Mucosa of descending colon (tissue), 3 donors: ENCODE measurements at places on chromosomes 3 and 15. TPM values are rescaled to one million over a fixed set of nuclear protein-coding genes. Genes with fewer than 3 reads are reported as not detected.

Gene DLG1
- 134 TPM for total RNA-seq

GRCh38 chr3:144921710-144922109 is 950.1 kb downstream of the DIPK2A start:
- no peak for DNase-seq

Gene STAC
- not detected for total RNA-seq

Gene EPHB3
- 57.2 TPM for total RNA-seq

DNA sequence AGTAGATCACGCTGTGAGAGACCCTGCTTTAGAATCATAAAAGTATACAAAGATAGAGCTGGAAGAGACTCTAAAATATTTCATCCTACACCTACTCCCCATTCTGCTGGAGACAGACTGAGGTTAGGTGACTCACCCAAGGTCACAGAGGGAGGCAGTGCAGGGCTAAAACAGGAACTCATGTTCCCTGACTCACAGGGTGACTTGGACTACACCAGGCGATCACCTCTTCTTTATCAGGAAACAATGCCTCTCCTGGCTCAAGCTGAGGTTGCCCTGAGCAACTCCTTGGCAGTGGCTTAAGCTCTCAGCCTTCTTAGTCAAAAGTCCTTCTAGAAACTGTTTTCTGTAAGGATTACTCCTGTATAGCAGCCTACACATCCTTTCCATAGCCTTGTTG is 26.4 kb upstream of the TNFAIP8L3 start:
- no peak for DNase-seq

Gene EXD1
- not detected for total RNA-seq

Gene PARL
- 68.9 TPM for total RNA-seq

- peak; percentile 55 for DNase-seq
These were observed 18.4 kb downstream of the SPATA12 start for GRCh38 chr3:57078635-57079473.

DNA sequence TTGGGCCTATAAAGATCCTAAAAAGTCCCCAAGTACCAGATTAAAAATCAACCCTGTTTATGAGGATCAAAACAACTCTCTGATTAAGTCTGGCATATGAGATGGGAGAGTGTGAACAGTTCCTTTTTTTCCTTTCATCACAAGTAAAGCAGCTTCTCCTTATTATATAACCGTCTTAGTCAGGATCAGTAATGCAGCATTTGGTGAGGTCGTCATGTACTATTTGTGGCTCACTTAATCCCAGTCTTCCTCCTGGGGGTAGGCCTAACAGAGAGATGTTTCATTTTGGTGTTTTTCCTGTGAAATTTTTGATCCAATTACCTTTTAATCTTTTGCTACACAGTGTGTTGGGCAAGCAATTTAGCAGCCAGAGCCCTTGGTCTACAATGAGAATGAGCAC is 333.1 kb upstream of the KCNMB2 start:
- no peak for DNase-seq

Gene CELF6
- 3.0 TPM for total RNA-seq

Gene RTP3
- total RNA-seq: not detected

Gene FMN1
- total RNA-seq: 30.8 TPM

Gene GOLGA6L7
- total RNA-seq: not detected

GRCh38 chr3:41064526-41064925 is 134.8 kb upstream of the CTNNB1 start:
- DNase-seq: no peak

DNA sequence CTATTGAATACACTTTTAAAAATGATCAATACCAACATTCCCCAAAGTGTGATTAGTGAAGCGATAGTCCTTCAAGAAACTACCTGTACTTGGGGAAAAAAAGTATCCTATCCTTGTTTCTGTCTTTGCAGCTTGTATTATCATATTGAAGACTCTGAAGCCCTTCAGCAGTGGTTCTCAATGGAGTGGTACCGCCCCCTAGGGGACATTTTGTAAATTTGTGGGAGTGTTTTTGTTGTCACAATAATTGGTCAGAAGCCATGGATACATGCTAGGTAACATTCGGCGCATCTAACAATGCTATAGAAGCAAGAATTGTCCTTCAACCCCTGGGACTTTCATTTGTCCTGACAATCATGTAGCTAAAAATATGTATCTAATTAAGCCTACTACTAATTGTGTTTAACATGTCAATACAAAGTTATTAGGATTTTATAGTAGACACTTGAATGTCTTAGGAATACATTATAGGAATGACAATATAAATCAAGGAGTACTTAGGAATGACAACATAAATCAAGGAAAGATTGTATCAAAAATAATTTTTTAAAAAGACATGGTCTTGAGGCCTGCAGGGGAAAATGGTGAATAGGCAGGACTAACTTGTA is 53.7 kb downstream of the NMD3 start:
- DNase-seq: no peak

- DNase-seq: no peak
These were observed 29.1 kb upstream of the TBC1D23 start for GRCh38 chr3:100231668-100232067.

- no peak for DNase-seq
These were observed 104.3 kb downstream of the MAP2K5 start for GRCh38 chr15:67646847-67647246.

Gene SCG5
- total RNA-seq: 7.0 TPM

Gene HYAL1
- total RNA-seq: 10.0 TPM

DNA sequence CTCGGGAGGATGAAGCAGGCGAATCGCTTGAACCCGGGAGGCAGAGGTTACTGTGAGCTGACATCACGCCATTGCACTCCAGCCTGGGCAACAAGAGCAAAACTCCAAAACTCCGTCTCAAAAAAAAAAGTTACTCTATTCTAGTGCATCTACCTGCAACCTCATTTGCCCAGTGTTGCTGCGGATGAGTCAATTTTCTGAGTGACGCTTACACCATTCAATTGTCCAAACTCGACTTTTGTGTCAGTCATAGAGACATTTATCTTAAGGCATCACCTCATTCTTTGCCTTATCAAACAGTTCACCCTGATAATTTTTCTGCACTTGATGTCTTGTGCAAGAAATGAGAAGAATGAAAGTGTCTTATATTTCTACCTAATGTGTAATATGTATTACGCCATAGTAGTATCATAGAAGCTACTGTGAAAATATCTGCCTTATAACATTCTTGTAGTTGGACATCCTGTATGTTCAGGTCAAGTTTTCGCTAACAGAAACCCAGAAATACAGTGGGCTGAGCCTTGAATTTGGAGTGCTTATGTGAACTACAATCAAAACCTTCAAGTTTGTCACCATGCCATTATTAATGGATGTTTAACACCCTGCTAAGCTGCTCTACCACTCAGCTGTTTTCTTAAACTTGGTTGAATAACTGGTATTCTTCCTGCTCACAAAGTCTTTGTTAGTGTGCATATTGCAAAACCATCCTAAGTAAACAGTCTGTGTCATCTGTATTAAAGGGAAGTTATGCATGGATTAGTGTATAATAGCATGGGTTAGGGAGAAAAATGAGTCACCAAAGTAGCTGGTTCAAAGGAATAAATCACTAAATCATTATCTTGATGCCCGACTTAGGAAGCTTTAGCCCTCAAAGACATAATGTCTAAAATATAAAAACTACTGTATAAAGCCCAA is 531.0 kb upstream of the NR2F2 start:
- DNase-seq: no peak

DNA sequence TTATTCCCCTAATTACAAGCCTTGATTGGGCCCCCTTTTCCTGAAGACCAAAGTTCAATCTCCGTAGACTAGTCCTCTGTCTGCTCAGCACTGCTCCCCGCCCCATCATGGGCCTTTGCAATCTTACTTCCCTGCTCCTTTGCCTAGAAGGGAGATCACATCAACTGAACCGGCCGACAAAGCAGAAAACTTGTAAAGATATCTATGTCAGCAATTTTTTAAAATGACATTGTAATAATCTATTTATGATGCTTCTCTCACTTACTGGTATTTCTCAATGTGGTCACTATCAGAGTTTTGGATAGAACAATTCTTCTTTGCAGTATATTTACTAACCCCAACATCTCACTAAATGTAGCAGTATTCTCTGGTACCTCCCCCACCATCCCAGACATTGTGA is 17.3 kb downstream of the ANAPC13 start:
- DNase-seq: no peak

GRCh38 chr15:82986442-82986780 is 401 bp downstream of the RAMAC start:
- no peak for DNase-seq

DNA sequence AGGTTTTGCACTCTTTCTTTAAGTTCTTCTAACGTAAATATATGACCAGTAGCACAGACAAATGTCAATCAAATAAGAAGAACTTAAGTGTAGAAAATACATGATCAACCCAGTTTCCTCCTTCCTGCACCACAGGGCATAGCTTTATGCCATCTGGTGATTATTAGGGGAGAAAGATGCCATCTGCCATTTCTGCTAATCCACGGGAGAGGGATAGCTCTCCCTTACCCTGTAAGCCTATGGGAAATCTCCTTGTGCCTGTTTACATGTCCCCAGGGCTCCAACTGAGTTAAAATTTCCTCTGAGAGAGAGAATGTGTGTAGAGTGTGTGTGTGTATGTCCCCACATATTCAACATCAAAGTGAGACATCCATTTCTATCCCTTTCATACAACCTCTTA is 135.9 kb downstream of the RSL24D1 start:
- DNase-seq: no peak

- DNase-seq: peak; percentile 57
These were observed 59.3 kb upstream of the CHMP2B start for GRCh38 chr3:87167628-87168456.

DNA sequence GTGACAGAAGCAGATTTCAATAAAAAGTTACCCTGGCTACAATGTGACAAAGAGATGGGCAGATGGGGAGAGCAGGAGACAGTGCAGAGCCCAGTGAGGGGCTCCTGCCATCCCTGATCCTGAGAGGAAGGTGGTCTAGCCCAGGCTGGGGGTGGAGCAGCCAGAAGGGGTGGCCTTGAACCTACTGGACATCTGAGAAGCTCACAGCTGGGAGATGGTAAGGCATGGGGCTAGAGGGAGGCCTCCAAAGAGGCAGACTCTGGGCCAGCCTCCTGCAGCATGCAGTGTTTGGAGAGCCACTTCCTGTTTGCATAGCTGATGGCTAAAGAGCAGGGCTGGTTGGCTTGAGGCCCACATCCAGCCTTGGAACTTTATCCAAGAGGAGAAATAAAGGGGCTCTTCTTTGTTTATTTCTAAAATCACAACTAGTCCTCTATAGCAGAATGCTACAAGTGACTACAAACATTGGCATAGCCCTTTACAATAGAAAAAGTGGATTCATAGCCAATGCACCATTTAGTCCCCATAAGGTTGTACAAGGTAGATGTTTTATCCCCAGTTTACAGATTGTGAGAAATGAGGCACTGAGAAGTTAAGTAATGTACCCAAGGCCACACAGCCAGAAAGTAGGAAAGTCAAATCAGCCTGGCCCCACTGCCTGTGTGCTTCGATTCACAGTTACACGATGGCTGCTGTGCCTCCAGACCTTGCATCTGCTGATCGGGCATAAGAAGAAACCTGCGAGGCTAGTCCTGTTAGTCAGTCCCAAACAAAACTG is 4.6 kb downstream of the EFCC1 start:
- DNase-seq: no peak

- no peak for DNase-seq
These were observed 11.6 kb downstream of the MYL3 start for GRCh38 chr3:46851364-46852333.

GRCh38 chr3:194988495-194989165 is 282.3 kb downstream of the XXYLT1 start:
- DNase-seq: no peak

Gene COPG1
- total RNA-seq: 274 TPM

DNA sequence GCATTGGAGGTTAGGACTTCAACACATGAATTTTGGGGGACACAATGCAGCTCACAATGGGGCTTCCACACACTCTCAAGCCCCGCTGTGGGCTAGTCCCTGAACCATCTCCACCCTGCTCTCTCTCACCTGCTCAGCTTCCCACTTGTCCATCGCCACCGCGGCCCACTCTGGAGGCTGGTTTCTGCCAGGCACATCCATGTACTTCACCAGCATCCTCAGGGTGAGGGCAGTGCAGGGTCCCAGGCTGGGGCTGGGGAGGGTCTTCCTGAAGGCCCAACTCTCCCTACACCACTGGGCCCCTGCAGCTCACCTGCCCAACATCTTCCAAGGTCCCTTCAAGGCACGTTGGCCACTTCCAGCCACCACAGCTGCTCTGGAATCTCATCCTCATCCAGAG is 46.4 kb downstream of the KLF15 start:
- no peak for DNase-seq

GRCh38 chr3:142029791-142030190 is 119.6 kb downstream of the TFDP2 start:
- DNase-seq: no peak

GRCh38 chr3:40771112-40771511 is 246.4 kb downstream of the ZNF621 start:
- DNase-seq: no peak

DNA sequence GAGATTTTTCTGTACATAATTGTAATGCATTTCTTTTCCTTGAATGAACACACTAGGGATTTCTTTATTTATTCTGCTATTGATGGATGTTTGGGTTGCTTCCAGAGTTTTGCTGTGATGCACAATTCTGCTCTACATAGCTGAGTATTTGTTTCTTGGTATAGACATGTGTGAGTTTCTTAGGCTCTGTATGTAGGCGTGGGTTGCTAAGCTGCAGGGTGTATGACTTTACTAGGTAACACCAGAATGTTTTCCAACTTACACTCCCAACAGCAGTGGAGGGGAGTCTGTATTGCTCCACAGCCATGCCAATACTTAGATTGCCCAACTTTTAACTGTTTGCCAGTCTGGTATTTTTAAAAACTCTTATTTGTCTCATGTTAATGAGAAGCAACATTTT is 155.5 kb upstream of the TNIK start:
- DNase-seq: no peak

DNA sequence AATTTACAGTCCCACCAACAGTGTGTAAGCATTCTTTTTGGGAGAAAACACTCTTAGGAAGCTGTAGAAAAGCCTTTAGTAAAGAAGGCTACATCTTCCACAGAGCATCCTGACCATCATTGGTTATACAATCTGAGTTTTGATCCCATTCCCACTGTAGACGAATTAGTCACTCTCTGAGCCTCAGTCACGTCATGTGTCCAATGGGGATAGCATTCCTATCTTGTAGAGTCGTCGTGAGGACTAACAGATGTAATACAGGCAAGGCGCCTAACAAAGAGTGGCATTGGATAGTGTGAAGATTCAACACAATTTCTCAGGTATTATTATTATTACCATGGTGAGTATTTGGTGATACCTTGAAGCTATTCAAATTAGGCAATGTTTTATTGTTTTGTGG is 44.0 kb upstream of the ALDH1A3 start:
- DNase-seq: no peak

Gene CHRM5
- total RNA-seq: not detected
